ENCODE measurements at places on chromosomes 11 and 22.

GRCh38 chr22:45072322-45072903 is 62.6 kb upstream of the PHF21B start:
- DNase-seq: no peak

GRCh38 chr11:15430381-15430780 is 315.7 kb downstream of the INSC start:
- no peak for DNase-seq

GRCh38 chr11:59283311-59283710 is 70.6 kb upstream of the MPEG1 start:
- no peak for DNase-seq

DNA sequence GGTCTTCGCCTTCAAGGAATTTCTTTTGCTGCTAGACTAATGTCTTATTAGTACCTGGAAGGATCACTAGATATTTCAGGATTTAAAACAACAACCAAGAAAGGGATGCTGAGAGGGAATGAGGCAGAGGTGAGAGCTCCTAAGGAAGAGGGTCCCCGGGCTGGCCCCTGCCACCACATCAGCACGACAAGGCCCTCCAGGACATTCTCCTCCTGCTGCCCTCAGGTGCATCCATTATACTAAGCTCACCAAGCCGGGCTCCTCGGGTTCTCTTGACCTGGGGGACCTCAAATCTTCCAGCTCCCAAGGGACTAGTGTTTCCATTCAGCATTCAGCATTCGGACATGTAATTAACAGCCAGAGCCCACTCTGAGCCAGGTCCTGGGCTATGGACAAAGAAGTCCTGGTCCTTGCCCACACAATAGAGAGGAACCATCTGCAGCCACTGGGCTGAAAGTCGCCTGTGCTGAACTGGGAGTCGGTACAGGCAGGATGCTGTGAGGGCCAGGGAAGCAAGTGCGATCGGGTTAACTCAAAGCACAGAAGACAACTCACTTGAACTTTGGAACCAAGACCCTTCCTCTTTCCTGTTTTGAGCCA is 29.4 kb upstream of the OAF start:
- no peak for DNase-seq

- no peak for DNase-seq
These were observed 2.3 kb downstream of the PACSIN3 start for GRCh38 chr11:47183969-47184368.

DNA sequence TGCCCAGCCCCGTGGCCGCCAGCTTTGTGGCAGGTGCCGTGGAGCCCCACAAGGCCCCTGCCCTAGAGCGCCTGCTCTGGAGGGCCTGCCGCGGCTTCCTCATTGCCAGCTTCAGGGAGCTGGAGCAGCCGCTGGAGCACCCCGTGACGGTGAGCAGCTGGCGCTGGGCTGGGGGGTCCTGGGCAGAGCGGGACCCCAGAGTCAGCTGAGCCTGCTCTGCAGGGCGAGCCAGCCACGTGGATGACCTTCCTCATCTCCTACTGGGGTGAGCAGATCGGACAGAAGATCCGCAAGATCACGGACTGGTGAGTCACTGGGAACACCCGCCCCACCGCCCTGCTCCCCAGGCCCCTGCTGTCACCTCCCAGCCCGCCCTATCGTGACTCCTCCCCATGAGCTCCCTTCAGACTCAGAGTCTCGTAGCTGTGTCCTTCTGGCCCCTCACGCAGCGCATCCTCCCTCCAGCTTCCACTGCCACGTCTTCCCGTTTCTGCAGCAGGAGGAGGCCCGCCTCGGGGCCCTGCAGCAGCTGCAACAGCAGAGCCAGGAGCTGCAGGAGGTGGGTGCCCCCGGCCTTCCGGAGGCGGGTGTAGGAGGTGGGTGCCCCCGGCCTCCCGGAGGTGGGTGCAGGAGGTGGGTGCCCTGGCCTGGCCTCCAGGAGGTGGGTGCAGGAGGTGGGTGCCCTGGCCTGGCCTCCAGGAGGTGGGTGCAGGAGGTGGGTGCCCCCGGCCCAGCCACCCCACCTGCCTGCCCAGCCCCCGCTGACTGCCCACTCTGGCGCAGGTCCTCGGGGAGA is 4.7 kb downstream of the TCIRG1 start:
- DNase-seq: no peak

GRCh38 chr22:41919357-41920224 is 4.7 kb upstream of the SHISA8 start:
- no peak for DNase-seq

DNA sequence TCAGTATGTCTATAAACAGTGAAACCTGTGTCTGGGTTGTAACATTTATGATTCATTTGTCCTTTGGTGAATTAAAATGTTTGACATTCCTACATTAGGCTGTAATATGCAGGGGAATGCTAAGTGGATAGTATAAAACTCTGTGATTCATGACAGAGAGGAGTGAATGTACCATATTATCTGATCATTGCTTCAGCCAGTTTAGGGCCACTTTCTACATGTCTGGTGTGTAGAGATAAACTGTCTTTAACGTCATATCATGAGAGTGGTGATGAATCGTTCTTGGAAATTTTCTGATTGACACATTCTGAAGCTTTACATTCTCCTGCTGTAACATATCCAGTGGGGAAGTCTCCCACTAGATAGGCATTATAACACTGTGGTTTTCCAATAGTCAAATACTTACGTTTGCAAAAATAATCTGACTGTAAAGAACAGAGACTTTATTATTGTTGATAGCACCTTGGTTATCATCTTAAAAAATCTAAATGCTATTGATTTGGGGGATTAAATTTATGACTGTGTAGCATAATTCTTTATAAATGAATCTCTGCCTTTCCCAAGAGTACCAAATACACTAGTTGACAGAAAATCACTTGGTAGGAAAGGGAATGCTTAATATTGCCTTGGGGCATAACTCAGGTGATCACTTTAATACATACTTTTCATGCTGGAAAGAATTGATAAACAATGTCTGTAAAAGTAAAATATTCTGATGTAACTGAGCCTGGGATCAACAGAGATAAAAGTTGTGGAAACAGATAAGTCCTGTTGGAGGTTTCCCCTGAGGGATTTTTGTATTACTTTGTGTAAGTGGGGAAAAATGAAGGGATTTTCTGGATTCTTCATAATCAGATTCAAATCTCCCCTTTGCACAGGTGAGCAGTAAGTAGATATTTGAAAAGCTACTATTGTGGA is 427.9 kb downstream of the JRKL start:
- no peak for DNase-seq

All from stimulated activated CD8-positive, alpha-beta memory T cell treated with anti-CD3 and anti-CD28 coated beads, Interleukin-4, amount 100 ng/mL, for 1 hour (primary cell).